ENCODE measurements at places on chromosomes 7 and 10.

DNA sequence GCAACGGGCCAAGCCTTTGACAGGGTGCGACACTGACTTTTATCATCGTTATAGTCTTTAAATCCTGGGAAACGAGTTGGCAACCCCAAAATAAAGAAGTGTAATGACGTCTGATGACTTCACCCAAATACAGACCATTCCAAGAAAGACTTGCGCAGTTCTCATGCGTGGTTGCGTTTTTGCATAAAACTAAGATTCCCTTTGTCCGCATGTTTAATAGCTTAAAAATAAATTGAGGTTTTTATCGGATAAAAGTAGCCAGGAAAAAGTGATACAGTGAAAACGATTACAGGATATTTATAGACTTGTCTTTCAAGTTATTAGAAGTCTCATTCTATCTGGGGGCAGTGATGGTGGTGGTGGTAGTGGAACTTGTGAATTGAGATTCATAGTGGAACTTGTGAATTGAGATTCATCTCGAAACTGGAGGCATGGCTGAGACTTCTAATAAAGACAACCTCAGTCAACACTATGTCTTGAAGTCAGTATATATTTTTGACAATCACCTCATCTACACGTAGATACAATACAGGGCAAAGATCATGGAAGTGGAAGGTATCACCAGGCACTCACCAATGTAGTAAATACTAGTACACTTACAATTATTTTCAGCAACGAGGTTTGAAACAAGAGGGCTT lies 1.2 kb upstream of the NAMPT start:
- DNase-seq = peak; percentile 10

- no peak for DNase-seq
These were observed 33.5 kb downstream of the SLC37A3 start for GRCh38 chr7:140364819-140365218.

GRCh38 chr10:93376372-93377293 lies 105.5 kb downstream of the MYOF start:
- peak; percentile 81 for DNase-seq

DNA sequence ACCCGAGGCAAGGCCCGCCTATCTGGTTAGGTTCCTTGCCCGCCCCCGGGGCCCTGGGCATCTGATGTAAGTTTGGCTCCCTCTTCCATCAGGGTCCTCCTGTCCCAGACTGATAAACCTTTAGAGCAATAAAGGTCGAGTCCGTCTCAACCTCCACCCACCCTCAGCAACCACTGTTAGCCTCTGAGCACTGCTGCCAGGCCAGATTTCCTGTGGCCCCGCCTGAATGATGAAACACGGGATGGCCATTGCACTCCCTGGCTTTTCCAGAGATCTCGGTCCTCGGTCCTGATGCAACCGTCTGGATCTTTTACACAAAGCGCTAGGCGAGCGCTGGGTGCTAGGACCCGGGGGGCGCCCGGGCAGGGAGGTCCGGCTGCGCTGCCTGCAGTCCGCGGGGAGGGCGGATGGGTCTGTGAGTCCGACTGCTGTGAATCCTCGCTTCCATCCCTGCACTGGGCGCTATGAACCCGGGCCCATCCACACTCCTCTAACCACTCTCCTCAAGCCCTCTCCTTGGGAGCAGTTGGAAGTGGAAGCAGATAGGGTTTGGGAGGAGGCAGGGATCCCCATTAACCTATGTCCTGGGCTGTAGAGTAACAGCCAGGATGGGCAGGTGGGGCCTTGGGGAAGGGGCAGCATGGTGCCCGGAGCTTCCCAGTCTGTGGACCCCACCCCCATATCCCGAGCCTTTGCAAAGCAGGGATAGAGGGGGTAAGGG lies 875 bp upstream of the DDIT4 start:
- no peak for DNase-seq

DNA sequence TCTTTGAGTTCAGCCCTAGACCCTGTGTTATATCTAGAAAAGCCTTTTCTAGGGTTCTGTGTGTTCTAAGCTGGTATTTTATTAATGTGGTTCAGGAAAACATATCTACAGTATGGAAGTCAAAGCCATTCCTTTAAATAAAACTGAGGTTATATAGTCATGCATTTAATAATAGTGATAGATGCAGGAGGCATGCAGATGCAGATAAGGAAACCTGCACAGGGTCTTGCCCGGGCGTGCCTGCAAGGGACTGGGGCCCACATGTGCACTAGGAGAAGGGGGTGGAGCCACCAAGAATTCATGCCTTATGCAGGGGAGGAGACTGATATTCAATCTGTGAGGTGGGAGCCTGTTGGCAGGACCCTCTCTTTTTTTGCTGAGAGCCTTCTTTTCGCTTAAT lies 171.5 kb downstream of the PRPF18 start:
- DNase-seq = no peak

DNA sequence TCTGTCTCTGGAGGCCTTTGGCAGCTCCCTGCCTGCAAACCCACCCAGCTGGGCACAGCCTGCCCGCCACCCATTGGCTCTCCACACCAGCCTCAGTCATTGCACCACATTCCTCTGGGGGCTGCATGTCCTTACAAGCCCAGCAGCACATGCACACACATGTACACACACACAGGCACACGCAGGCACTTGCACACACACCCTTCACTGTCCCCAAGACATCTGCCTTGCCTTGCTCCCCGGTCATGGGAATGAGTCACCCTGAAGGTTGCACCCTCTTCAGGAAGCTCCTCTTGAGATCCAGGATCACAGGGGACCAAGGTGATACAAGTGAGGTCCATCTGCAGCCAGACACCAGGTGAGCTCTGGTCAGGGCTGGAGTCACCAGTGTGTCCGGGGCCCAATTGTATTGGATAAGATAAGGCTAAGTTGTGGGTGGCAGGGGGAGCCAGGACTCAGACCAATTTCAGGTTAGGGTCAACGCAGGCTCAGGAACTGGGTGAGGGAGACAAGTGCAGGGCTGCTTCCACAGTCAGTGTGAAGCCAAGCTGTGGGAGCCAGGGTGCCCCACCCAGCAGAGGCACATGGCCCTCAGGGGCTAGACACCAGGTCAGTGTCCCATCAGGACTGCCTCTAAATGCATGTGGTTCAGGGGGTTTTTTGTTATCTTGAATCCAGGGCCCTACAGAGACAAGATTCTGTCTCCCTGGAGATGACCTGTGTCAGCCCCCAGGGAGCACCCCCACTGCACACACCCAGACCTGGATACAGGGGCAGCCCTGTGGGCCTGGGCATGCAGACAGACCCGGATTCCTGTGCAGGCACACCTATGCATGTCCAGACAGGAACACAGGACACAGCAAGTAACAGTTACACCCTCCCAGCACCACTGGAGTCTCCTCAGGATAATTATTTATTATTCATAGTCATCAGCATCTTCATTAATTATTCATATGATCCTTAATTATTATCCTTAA lies 33.8 kb downstream of the KCNH2 start:
- no peak for DNase-seq

GRCh38 chr10:79588800-79589199 lies 21.9 kb upstream of the SFTPA1 start:
- DNase-seq = no peak

DNA sequence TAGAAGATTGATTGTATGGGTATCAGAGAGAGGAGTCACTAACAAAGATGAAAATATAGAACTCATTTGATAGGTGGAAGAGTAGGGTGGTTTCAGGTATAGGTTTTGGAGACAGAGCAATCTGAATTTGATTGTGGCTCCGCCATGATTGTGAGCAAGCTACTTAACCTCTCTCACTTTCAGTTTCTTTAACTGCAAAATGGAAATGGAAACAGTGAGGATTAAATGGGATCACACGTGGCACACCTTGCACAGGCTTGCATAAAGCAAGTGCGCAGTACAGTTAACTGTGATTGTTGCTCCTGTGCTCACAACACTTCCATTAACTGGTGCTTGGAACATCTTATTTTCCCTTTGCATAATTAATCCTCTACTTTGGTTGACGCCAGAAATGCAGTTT lies 54.9 kb downstream of the ATXN7L1 start:
- DNase-seq = no peak

DNA sequence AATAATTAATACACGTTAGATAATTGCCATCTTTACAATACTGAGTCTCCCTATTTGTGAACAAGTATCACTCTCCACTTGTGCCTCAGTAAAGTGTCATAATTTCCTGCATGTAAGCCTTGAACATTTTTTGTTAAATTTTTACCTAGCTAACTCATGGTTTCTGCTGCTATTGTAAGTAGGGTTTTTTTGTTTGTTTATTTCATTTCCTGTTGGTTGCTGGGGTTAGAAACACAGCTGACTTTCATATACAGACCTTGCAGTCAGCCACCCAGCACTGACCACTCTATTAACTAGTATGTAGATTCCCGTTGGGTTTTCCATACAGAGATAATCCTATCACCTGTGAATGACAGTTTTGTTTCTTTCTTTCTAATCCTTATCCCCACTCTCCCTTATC lies 133.3 kb downstream of the MPP7 start:
- DNase-seq = no peak

- no peak for DNase-seq
These were observed 571.8 kb downstream of the TCERG1L start for GRCh38 chr10:130739757-130740145.

DNA sequence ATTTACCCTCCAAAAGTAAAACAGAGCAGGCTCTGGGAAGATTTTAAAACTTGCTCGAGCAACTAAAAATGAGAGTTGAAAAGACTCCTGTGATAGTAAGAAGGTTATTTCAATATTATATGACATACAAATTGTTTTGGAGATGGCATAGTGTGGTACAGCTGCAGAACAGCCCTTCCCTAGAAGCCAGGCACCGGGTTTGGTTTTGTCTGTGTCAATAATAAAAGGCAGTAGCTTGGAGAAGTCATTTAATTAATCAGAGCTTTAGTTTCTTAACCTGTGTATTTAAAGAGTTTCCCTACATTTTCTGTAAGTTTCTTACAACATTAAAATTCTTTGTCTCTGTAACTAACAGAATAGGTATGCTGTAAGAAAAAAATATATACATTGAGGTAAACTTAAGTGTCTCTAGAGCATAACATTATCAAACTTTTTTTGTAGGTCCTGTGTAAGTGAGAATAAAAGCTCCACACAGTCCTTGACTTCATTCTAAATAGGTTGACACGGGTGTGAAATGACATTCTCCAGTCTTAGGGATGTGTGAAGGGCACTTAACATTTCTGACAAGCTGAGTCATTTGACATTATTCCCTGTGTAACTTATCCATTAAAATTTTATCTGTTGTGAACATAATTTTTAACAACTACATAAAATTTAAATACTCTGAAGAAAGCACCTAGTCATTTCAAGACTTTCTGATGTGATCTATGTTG lies 425.0 kb upstream of the ETV1 start:
- DNase-seq = no peak

GRCh38 chr10:74335501-74335900 lies 184.5 kb downstream of the ADK start:
- DNase-seq = no peak

DNA sequence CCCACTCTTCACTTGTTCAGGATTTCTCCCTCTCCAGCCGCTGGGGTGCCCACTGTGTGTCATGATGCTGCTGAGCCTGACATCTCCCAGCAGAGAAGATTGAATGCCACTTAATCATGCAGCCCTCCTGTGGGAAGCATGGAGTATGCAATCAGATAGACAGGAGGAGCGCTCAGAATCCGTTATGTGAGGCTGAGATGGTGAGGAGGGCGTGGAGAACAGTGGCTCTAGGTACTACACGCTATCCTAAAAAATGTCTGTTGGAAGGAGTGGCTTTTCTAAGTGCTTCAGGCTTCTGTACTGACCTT lies 334.3 kb downstream of the LRMDA start:
- no peak for DNase-seq

- no peak for DNase-seq
These were observed 529.4 kb upstream of the IGFBP3 start for GRCh38 chr7:46450425-46450824.

GRCh38 chr7:82443547-82444219 lies at the start of gene CACNA2D1:
TSS of gene CACNA2D1 (minus strand) at chr7:82443777.
- DNase-seq = no peak

DNA sequence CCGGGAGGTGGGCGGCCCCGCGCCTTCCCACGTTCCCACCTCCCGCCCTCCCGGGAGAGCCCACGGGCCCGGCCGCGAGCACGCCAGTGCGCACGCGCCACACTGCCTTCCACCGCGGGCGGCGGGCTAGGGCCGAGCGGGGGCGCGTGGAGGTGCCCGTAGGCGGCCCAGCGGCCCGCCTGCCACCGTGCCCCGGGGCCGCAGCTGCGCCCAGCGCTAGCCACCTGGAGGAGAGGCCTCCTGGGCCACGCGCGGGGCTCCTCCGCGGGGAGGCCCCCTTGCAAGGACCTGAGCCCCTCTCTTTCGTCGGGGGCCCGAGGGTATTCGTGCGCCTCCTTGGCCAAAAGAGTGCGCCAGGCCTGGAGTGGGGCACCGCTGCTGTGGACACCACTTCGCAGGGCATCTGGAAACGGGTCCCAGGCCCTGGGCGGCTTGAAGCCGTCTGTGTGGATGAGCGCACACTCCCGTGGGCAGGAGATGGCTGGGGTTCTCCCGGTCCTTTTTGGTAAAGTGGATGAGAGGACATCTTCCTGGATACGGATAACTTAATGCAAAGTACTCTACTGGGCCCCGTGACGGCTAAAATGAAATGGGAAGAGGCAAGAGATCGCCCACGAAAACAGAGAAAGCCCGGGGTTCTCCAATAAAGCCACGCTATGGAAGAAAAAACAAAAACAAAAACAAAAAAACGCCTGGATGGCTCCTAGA lies 9.0 kb upstream of the EBF3 start:
- DNase-seq = no peak

GRCh38 chr7:142303650-142304049 lies 45.8 kb upstream of the PRSS58 start:
- DNase-seq = peak; percentile 51

DNA sequence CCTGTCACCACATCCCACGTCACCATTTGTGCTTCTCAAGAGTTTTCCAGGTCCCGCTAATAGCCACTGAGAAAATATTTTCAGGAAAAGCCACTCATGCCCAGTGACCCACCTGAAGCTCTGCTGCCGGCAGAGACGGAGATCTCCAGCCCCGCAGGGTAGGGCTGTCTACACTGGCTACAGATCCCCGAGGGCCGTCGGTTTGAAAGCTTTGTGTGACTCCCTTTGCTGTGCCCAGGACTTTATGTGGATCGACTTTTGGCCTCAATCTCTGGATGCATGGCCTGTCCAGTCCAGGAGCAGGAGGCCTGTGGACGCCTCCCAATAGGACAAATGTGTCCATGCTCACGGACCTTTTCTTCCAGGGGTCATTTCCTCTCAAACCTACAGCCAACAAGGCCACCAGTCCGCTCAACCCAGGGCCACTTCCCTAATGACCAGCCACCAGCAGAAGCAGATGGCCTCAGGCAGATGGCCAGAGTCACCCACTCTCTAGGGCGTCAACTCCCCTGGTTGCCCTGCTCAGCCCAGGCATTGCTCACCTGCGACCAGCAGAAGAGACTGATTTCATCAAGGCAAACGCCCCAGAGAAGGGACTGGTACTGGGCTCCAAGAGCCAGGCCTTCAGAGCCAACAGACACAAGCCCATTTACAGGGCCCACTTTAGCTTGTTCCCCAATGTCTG lies 76.4 kb downstream of the OAT start:
- no peak for DNase-seq
